CD4-positive, alpha-beta T cell treated with Interleukin-10 for 1 hour (primary cell): ENCODE measurements at places on chromosomes 1 and 21.

GRCh38 chr1:65470766-65471165 lies 50.3 kb downstream of the LEPR start:
- no peak for DNase-seq

DNA sequence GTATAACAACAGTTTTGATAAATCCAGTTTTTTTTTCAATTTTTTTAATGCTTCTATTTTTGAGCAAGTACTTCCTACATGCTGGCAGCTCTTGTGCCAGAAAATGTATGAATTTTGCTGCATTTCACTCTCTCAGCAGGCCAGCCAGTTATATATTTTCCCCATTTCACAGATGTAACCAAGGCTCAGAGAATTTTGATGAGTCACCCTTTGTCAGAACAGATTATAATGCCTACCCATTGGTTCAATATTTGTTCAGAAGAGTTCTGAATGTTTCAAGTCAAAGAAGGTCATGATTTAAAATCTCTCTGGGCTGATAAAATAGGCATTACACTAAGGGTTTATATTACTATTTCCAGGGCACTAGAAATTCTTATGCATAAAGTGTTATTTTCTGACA lies 452.2 kb downstream of the RWDD3 start:
- no peak for DNase-seq

GRCh38 chr1:47417170-47418044 lies 1.3 kb downstream of the FOXE3 start:
- DNase-seq = no peak

GRCh38 chr21:14284481-14284880 lies 68.5 kb downstream of the RBM11 start:
- no peak for DNase-seq

DNA sequence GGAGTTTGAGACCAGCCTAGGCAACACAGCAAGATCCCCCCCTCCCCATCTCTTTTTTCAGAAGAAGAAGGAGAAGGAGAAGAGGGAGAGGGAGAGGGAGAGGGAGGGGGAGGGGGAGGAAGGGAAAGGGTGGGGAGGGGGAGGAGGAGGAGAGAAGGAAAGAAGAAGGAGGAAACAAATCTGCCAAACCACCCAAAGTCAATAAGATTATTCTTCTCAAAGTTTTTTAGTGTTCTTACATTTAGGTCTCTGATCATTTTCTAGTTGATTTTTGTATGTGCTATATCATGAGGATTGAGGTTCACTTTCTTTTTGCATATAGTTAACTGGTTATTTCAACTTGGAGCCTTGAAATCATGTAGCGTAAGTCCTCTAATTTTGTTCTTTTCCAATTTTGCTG lies 56.3 kb downstream of the VPS26C start:
- no peak for DNase-seq

GRCh38 chr1:11321656-11322491 lies 48.9 kb downstream of the UBIAD1 start:
- DNase-seq = no peak

- no peak for DNase-seq
These were observed 5.9 kb upstream of the MTFR1L start for GRCh38 chr1:25813734-25814471.

- no peak for DNase-seq
These were observed 29.5 kb downstream of the AZIN2 start for GRCh38 chr1:33110477-33110876.

GRCh38 chr1:230825761-230826160 lies 42.6 kb downstream of the C1orf198 start:
- no peak for DNase-seq

DNA sequence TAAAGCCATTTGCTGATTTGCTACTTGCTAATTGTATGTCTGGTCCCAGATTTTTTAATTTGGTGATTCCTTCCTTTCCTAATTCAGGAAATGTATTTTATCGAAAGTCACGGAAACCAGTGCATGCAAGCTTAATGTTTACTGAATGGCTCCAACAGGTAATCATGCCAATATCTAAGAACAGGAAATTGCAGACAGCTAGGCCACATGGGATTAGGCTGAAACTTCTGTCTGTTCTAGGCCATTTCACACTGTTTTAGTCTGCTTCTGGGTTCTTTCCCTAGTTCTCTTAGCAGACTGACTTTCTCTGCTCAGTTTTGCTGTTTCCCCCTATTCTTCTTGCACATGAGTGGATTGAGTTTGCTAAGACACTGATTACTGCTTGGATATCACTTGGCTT lies 111.4 kb downstream of the NTNG1 start:
- no peak for DNase-seq

DNA sequence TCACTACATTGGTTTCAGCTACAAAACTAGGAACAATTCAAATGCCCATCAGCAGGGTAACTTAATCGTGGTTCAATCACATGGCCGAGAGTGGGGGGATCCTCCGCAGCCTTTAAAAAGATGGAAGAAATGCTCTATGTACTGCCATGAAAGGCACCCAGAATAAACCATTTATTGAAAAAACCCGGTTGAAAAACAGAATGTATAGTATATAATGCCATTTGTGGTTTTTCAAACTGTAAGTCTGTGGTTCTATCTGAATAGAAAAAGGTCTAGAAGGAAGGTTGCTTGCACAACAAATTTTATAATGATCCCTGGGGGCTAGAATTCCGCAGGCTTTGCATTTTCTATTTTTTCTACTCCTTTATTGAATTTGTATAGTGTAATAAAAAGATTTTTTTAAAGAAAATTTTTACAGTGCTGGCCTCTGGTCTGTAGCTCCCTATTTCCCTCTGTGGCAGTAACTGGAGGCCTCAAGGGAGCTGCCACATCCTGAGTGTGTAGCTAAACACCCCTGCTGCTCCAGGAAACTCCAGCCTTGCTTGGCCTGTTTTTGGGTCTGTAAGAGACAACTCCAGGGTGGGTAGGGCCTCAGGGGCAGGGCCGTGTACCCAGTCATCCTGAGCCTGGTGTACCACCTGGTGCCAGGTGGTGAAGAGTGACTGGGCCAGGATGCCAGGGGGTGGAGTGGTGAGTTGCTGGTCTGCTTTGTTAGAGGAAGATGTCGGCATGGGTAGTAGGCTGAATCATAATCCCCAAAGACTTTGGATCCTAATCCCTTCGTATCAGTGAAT lies 51.5 kb upstream of the EPS8L3 start:
- DNase-seq = no peak

DNA sequence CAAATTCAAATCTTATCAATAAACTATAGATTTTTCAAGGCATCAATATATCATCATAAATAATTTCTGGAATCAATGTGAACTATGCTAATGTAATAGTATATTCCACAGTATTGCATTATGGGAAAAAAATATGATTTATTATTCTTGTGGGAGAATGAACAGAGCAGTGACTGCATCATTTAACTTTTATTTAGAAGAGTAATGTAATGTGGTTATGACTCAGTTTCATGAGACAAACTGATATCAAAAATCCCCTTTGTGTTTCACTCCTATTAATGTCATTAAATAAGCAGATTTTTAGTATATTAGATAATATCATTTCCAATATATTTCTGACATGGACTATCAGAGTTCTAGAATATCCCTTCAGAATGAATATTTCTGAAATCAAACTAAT lies 187.6 kb downstream of the LRRC40 start:
- no peak for DNase-seq

- no peak for DNase-seq
These were observed 20.9 kb downstream of the GADD45A start for GRCh38 chr1:67705735-67706453.

DNA sequence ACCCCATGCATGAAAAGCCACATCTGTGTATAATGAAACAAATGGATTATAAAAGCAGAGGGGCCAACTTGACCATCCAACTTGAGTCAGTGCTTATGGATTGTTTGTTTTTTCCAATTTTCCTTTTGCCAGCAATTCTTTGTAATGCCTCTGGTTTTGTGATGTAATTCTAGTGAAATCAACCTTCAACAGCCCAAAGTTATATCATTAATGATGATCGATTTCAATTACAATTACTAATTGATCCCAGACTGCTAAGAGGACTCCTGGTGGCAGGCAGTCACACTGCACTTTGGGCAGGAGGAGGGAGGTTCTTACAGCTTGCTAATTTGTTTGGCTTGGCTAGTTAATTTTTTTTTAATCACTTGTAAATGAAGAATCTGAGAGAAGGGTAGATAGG lies 552.3 kb downstream of the NUF2 start:
- no peak for DNase-seq

- DNase-seq = peak; percentile 63
These were observed 6.3 kb downstream of the HAPLN2 start for GRCh38 chr1:156625436-156626078.

DNA sequence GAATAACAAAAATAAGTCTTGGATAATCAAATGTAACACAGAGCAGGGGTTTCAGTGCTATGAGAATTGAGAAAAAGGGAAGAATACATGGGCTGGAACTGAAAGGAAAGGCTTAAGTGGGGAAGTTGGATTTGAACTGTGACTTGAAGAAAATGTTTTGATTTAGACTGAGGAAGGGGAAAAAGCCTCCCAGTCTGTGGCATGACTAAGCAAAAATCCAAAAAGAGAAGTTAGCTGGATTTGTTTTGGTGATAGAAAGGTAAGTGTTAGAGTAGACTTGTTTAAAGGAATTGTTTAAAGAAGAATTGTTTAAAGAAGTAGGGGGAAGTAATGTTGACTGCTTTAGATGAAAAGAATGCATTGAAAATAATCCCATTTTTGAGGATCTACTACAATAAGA lies 46.0 kb downstream of the KCNK2 start:
- no peak for DNase-seq

DNA sequence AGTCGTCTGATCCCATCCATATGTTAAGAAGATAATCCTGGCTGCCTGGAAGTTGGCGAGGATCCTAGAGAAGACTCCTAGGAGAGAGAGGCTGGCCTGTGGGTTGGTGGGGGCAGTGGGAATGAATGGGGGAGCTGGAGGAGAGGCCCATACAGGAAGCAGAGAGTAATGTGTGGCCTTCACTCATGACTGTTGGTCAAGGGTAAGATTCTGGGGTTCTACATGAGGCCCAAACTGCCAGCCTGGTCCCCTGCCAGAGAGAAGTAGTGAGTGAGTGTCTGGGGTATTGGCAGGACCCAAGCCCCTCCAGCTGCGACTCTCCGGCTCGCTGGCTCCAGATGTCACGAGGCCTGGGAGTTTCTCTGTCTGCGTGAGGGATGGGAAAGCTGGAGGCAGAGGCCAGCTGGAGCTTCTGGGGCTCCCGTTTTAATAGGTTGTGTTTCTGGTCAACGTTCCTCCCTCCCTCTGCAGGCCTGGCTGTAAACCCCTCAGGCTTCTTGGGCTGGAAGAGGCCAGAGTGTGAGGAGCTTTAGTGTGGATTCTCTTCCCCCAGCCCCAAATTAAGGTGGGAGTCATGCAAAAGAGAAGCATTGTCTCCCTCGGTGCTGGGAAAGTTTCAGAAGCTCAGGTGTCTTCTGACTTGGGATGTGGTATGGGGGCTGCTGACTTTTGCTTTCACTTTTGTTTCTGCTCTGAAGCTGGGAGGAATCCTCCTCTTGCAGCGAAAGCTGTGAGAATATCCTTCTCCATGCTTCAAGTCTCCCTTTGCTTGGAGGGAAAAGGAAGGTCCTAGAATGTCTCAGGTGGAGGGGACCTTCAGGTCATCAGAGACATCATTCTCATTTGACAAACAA lies 2.6 kb downstream of the TMEM51 start:
- no peak for DNase-seq

GRCh38 chr1:118934706-118935105 lies 53.4 kb downstream of the TBX15 start:
- no peak for DNase-seq

DNA sequence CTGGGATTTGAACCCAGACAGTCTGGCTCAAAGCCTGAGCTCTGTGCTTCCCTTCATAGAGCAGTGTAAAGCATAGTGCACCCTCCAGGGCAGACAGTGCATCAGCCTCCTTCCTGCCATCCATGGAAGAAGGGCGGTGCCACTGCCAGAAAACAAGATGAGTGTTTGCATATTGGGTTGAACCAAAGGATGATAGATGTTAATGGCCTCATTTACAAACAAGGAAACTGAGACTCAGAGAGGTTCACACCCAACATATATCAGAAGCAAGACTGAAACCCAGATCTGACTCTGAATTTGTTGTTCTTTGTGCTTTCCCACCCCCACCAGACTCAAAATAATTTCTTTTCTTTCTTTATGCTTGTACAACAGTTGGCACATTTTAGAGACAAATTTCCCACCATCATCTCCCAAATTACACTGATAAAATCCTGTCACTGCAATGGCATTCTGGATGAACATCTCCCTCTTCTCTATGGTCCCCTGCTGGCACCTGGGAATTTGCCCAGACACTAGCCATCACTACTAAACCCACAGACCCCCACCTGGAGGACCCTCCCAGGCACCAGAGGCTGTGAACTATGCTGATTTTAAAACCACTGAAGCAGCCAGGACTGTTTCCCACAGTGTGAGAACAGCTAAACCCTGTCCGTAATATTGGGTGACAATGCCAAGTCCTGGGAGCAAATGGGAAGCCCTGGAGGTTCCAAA lies 45.4 kb upstream of the MPZL1 start:
- no peak for DNase-seq

- peak; percentile 93 for DNase-seq
These were observed at the start of gene EEIG2 for GRCh38 chr1:108559215-108560186. Gene EEIG2, plus strand, starts transcription at chr1:108560100. Its CDS starts 329 bp downstream, at chr1:108560429.

- DNase-seq = no peak
These were observed 25.1 kb downstream of the WARS2 start for GRCh38 chr1:119115311-119115710.

- no peak for DNase-seq
These were observed 511.2 kb downstream of the PLPP3 start for GRCh38 chr1:56068210-56068609.

- DNase-seq = no peak
These were observed 145.5 kb downstream of the SPATA17 start for GRCh38 chr1:217776693-217777092.

GRCh38 chr1:99992760-99993467 lies 23.1 kb downstream of the SLC35A3 start:
- DNase-seq = no peak

- no peak for DNase-seq
These were observed 1.7 kb upstream of the TMEM240 start for GRCh38 chr1:1541956-1542765.

GRCh38 chr1:102891868-102892625 lies 216.3 kb downstream of the COL11A1 start:
- DNase-seq = no peak

DNA sequence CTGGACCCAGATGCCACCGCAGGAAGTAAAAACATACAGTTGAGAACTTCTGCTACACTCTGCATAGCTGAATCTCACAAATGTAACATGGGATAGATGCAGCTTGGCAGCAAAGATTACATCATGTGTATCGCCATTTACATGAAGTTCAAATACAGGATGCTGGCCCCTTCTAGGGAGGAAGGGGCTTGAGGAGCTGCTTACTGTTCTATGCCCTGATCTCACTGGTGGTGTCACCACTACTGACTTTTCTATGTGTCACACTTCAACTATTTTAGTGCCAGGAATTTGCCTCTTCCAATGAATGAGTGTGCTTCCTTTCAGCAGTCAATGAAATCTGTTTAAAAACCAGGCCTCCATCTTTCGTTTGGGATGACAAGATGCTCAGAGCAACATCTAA lies 31.1 kb downstream of the MRAP start:
- no peak for DNase-seq
